ENCODE measurements at places on chromosomes 3 and 15.

GRCh38 chr15:76058714-76059319 lies 968 bp upstream of the TMEM266 start:
- DNase-seq = no peak

DNA sequence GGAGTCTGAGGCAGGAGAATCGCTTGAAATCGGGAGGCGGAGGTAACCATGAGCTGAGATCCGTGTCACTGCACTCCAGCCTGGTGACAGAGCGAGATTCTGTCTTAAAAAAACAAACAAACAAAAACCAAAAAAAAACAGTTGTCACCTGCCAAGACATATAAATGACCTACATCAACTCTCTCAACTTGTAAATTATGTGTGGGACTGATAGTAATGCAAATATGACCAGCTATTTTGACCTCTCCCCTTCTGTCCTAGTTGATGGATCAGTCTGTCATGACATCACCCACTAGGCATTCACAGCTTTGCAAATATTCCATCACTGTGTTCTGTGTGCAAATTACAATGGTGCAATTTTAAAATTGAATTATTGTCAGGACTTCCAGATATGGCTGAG lies 175.4 kb downstream of the EBLN2 start:
- no peak for DNase-seq

GRCh38 chr3:113252553-113252952 lies 41.2 kb downstream of the BOC start:
- DNase-seq = no peak

DNA sequence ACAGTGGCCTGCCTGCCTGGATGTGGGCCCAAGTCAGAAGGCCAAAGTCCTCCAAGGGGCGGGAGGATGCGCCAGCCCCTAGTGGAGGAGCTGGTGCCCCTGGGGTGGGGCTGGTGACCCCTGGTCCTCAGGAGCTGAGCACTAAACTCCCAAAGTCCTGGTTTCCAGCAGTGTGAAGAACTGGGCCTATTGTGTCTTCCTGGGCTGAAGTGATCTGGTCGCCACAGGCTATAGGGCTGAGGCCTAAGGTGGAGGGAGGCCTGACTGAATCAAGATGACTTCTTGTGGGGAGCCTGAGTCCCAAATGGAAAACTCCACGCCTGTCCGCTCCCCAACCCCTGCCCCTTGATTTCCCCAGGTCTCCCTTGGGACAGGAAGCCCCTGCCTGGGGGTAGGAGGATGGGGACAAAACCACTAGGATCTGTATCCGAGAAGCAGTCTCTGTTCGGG lies 753 bp upstream of the FES start:
- no peak for DNase-seq

DNA sequence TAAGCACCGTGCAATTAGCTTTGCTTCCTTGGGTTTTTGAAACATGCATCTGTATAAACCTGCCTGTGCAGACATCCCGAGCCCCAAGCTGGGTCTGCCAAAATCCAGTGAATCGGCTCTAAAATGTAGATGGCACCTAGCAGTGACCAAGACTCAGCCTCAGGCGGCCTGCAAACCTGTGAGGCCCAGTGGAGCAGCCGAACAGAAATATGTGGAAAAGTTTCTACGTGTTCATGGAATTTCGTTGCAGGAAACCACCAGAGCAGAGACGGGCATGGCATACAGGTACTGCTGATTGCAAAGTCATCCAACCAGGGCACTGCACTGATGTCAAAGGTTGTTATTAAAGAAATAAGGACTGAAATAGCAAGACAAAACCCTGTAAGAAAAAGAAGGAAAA lies 22.8 kb downstream of the KCNAB1 start:
- DNase-seq = no peak

DNA sequence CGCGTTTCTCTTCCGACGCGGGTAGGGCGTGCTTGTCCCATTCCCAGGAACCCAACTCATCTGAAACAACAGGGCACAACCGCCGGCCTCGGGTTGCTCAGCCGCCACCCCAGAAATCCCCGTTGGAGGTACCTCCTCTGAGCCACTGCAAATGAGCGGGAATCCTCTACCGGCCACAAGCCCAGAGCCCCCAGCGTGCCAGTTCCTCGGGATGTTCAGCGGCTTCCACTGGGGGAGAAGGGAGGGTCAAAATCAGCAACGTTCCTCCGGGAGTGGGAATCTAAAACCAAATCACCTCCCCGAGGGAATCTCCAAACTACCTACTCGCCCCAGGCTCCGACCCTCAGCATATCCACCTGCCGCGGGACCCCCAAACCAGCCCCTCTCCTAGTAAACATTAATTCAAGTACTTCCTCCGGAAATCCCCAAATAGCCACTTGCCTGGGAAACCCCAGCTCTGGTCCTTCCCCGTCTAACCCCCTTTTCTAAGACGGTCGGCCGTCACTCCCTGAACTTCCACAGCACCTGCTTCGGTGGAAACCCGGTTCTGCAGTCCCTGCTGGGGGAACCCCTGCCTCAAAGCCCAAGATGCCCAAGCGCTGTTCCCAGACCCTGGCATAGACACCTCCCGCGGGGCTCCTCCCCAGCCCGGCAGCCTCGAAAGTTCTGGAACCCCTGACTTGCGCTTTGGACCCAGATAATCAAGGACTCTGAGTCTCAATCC lies 887 bp downstream of the OXTR start:
- DNase-seq = no peak

DNA sequence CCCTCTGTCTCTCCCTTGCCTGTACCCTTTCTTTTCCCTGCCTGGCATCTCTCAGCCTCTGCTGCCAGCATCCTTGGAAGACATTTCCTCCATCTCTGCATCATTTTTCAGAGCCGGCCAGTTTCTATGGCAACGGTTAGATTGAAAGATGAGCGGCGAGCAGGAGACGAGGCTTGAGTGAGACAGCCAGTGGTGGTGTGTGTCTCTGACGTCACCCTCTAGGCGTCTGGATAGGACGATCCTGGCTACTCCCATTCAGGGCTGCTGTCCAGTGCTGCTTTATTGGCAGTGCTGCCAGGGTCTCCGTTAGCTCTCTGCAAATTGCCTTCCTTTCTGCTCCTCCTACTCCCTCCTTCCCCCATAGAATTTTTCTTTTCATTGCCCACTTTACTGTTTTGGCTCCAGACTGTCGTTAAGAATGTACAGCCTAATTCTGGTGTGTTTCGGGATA lies 57.9 kb downstream of the TRAK1 start:
- DNase-seq = no peak

DNA sequence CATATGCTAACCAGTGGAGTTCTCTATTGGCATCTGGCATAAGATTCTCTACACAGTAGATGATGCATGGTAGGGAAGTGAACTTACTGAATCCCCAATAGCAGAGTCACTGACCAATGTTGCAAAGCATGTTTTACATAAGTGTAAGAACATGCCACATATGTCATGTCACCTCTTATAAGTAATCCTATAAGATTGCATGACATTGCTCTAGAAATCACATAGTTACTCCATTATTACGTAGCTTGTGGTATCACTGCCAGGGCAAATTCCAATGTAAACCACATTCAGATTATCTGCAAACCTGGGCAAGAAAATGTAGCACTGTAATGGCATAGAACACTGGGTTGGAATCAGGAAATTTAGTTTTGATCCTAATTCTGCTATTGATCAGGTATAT lies 198.2 kb upstream of the UMPS start:
- DNase-seq = no peak

GRCh38 chr3:156300929-156301840 lies 180.8 kb downstream of the KCNAB1 start:
- DNase-seq = no peak

- DNase-seq = no peak
These were observed 102.6 kb downstream of the GMPS start for GRCh38 chr3:155972885-155973584.

- DNase-seq = no peak
These were observed 80.1 kb downstream of the SNRK start for GRCh38 chr3:43366481-43366880.

GRCh38 chr15:100107151-100107550 lies 234.6 kb downstream of the ADAMTS17 start:
- DNase-seq = no peak

GRCh38 chr3:130345487-130346079 lies at the start of gene COL6A5:
Gene COL6A5 (plus strand): TSS chr3:130345672. CDS start chr3:130373639, 27,967 bp downstream.
- DNase-seq = no peak

GRCh38 chr3:61702453-61702852 lies 141.1 kb downstream of the PTPRG start:
- no peak for DNase-seq

DNA sequence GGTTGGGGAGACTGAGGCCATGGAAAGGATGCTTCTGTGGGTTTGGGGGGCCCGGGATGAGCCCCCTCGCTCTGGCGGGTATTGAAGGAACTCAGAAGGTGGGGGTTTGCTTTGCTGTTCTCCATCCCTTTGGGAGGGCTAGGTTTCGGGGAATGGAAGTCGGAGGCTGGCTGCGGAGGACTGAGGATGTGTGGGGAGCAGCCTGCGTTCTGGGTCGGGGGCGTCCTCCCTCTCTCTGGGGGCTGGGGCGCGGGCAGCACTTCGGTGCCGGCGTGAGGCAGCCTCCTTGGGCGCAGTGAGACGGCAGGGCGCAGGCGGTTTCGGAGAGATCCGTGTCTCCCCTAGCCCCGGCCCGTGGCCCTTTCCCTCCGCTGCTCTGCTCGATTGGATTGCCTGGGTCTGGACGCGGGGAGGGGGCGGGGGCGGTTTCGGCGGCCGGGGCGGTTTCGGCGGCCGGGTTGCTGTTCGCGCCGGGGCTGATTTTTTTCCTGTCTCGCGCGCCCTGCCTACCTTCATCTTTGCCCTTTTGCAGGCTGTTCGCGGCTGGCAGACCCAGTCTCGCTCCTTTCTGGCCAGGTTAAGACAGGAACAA lies 1.4 kb downstream of the PTPRG start:
- DNase-seq = no peak

- DNase-seq = no peak
These were observed 26.0 kb downstream of the NBEAL2 start for GRCh38 chr3:47005212-47006144.

- DNase-seq = no peak
These were observed 6.9 kb downstream of the C15orf62 start for GRCh38 chr15:40776537-40777141.

DNA sequence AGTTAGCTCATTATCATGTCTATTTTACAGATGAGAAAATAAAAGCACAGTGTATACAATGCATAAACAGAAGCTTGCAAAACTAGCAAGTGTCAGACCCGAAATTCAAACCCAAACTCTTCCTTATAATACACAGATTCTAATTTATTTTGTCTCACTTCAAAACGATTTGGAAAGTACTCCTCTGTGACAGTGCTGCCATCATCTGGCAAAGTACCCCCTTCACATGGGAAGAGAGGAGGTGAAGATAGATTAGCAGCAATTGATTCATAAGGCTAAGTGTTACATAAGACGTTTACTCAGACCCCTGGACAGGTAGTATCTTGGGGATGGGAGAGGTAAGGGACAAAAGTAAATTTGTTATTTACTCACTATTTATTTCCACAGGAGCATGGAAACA lies 744.0 kb upstream of the SGO1 start:
- DNase-seq = no peak

- no peak for DNase-seq
These were observed 314.1 kb upstream of the TGFBR2 start for GRCh38 chr3:30292192-30292893.

GRCh38 chr15:64783796-64784195 lies 8.4 kb upstream of the RBPMS2 start:
- no peak for DNase-seq

- DNase-seq = no peak
These were observed 87.6 kb downstream of the LRIG1 start for GRCh38 chr3:66413151-66413751.

DNA sequence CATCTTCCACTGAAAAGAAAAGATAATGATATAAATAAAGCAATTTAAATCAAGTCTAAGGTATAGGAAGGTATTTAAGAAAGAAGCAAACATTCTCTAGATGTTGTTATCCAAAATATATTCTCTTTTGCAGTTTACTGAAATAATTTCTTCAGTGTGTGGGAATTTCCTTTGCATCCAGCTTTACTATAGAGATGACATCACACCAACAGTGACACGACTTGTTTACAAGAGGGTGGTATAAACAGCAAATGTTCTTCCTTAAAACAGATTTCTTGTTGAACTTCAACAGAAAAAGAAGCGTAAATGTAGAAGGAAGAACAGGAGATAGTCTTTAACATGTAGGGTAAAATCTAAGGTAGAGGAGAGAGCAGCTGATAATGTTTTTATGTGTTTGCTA lies 202.5 kb downstream of the ROBO2 start:
- no peak for DNase-seq

GRCh38 chr3:180250172-180250571 lies 213.4 kb upstream of the PEX5L start:
- DNase-seq = no peak

DNA sequence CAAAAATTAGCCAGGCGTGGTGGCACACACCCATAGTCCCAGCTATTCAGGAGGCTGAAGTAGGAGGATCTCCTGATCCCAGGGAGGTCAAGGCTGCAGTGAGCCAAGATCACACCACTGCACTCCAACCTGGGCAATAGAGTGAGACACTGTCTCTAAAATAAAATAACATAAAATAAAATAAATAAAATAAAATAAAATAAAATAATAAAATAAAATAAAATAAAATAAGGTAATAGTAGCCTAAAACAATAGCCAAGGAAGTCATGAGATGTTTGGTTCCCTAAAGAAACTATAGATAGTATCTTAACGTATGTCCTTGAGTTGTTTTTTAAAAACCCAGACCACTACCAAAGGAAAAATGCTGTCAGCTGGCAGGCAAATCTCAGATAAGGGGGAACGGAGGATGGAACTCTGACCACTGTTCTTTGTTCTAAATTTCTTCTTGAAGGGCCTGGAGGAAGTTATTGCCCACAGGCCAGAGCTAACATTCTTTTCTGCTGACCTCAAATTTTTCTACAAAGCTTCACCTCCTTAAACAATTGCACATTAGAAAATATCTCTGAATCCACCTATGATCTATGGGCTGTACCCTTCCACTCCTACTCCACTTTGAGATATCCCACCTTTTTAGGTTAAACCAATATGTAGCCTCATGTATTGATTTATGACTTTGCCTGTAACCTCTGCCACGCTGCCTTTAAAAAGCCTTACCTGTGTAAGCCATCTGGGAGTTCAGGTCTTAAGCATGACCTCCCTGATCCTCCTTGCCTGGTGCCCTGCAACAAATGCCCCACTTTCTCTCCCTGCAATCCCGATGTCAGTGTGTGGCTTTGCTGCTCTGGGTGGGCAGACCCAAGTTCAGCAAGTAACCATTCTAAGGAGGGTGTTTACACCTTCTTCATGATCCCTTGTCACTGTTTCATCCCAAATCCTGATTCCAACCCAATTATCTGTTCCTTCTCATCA lies 126.2 kb upstream of the BHLHE40 start:
- DNase-seq = no peak

Measured in stimulated activated CD8-positive, alpha-beta memory T cell treated with anti-CD3 and anti-CD28 coated beads, Interleukin-12 subunit alpha, Interleukin-12 subunit beta, amount 100 ng/mL, for 1 hour (primary cell).